ENCODE measurements at places on chromosomes 7 and 10.
A peak's percentile ranks its signal among the peaks of the same experiment; 100 is the strongest.

DNA sequence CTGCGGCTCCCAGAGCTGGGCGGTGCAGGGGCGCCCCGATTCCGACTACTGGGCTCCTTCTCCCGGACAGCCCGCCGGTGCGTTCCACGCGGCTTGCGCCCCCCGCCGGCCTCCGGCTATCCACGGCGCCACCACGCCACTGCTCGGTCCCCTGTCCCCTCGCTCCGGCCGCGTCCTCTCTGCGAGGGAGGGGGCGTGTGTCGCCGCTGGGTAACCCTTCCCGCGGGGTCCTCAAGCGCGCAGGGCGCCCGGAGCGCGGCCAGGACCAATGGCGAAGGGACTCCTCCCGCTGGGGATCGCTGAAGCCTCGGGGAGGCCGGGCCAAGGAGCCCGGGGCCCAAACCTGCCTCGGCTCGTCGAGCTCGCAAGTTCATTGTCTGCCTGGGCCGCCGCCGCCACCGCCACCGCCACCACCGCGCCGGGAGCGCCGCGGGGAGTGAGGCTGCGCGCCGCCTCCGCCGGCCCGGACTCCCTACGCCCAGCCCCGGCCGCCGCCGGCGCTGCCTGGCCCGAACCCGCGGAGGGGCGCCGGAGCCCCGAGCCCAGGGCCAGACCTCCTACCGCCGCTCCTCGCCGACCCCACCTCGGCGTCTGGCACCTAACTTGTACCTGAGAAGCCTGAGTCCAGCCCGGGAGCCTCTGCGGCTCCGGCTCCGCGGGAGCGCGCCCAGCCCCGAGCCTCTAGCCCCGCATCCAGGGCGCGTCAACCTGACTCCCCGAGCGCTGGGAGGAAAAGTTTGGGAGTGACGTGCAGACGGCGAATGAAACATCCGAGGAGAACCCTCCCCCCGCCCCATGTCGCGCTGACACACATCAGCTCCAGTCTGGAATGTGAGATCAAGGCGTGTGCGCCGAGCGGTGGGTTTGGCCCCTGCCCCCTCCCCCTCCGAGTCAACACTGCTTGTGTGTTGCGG is at the start of gene CHST15:
Gene CHST15, minus strand, starts transcription at position 739 of the 914 bp plus-strand sequence. CDS start 47,386 bp downstream, outside the sequence.
- DNase-seq: no peak

- no peak for DNase-seq
These were observed 1.7 kb upstream of the STK32C start for GRCh38 chr10:132309471-132309865.

GRCh38 chr7:1800902-1801301 is 130.8 kb downstream of the ELFN1 start:
- no peak for DNase-seq

- DNase-seq: no peak
These were observed 54.4 kb upstream of the FAM133B start for GRCh38 chr7:92644406-92645113.

GRCh38 chr10:29540016-29540415 is 94.8 kb downstream of the SVIL start:
- DNase-seq: no peak

- DNase-seq: no peak
These were observed 66.4 kb upstream of the IFRD1 start for GRCh38 chr7:112383671-112384417.

DNA sequence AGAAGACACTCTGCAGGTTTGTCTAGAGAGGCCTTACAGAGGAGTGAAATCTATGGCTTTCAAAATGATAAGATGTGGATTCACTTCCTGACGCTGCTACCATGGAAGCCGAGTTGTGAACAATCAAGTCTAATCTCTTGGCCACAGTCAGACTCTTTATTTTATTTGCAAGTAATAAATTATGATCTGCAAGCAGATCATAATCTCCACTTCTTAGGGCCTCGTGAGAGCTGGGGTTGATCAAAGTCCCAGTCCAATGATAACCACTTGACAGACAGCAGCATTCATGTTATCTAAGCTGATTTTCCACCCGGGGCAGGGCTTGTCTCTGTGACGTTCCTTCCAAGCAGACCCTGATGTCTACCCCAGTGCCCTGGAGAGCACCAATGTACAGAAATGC is 776.4 kb upstream of the AUTS2 start:
- no peak for DNase-seq

- DNase-seq: no peak
These were observed 188.9 kb downstream of the SKIDA1 start for GRCh38 chr10:21336476-21337170.

DNA sequence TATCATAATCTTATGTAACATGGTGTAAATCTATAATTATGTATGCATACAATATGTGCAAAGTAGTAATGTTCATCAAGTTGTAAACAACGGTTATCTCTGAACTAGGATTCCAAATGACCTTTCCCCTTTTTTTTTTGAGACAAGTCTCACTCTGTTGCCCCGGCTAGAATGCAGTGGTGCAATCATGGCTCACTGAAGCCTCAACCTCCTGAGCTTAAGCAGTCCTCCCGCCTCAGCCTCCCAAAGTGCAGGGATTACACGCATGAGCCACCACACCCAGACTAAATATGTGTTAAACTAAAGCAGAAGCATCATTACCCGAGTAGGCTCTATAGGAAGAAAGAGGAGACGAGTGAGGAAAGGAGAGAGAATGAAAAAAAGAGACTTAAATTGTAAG is 7.8 kb upstream of the KMT2C start:
- no peak for DNase-seq

GRCh38 chr10:28677888-28678686 is 766 bp downstream of the BAMBI start:
- no peak for DNase-seq

DNA sequence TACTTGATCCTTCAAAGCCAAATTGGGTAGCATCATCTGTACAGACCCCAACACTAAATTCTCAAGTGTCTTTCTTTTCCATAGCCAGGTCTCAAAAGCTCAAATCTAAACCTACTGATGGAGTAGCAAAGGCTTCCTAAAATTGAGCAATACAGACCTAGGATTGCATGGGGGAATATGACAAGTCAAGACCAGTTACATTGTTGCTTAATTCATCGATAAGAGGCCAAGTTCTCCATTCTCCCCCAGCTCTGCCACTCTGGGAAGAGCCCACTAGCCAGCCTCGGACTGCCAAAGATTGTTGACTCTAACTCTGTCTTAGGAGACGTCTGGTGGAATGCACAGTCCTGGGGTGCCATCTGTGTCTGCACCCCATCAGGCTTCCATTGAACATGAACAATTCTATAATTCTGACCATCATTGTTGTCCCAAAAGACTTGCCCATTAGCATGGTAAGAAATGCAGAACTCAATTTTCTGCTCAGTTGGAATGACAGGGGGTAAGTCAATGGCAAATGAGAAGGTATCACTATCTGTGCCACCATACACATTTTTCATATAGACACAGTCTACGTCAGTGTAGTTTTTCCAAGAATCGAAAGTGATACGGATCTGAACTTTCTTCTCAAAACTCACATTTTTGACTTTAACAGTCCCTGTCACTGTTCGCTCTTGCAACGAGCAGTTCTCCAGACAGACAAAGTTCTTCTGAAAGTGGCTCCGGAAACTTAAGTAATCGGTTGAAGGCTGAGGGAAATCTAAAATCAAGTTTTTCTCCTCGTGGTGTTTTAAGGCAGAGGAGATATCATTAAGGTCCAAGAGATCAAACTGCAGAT is 2.9 kb downstream of the PPP1R3C start:
- no peak for DNase-seq

- peak; percentile 44 for DNase-seq
These were observed 56.7 kb downstream of the JCAD start for GRCh38 chr10:30002426-30003266.

GRCh38 chr7:37128327-37129034 is 320.2 kb downstream of the ELMO1 start:
- DNase-seq: no peak

DNA sequence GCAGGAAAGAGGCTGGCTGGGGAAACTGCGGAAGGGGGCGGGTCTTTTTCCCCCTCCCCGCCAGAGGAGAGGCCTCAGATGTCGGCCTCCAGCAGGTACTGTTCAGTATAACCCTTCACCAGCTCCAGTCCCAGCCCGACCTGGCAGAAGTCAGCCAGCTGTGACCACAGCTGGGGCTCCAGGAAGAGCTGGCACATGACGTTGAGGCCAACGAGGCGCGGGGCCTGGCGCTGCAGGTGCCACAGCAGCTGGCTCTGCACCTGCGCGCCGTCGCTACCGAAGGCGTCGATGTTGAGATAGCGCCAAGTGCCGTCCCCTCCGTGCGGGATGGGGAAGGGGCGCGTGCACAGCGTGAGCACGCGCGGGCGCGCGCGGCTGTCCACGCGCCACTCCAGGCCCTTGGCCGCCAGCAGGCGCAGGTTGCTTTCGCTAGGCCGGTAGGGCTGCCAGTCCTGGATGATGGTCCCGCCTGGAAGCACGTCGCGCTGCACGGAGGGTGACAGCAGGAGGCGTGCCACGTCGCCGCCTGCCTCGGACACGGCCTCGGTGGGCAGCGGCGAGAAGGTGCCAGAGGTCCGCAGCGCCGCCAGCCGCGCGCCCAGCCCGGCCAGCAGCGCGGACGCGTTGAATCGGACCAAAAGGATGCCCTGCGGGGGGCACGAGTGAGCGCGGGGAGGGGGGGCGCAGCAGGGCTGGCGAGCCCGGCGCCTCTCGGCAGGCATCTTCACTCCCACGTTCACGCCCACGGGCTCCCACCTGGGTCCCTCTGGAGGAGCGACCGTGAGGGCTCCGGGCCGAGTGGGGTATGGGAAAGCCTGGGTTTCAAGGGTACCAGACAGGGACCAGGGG is 6.9 kb upstream of the VGF start:
- DNase-seq: no peak

GRCh38 chr10:15897287-15897686 is 37.0 kb upstream of the MINDY3 start:
- no peak for DNase-seq

GRCh38 chr7:156735851-156736250 is 95.3 kb downstream of the RNF32 start:
- DNase-seq: no peak

DNA sequence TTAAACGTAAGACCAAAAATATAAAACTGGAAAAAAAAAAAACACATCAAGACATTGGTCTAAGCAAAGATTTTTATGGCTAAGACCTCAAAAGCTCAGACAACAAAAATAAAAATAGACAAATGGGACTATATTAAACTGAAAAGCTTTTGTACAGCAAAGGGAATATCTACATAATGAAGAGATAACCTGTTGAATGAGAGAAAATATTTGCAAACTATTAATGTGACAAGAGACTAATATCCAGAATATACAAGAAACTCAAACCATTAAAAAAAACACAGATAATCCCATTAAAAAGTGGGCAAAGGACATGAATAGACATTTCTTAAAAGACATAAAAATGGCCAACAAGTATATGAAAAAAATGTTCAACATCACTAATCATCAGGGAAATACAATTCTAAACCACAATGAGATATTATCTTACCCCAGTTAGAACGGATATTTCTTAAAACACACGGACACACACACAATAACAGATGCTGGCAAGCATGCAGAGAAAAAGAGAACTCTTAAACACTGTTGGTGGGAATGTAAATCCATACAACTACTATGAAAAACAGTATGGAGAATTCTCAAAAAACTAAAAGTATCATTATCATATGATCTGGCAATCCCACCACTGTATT is 28.8 kb downstream of the CNOT4 start:
- no peak for DNase-seq

GRCh38 chr7:158731761-158732160 is 27.2 kb upstream of the NCAPG2 start:
- DNase-seq: no peak

GRCh38 chr10:122190176-122190943 is 80.7 kb upstream of the BTBD16 start:
- no peak for DNase-seq

GRCh38 chr10:122419016-122419415 is 35.4 kb upstream of the ARMS2 start:
- DNase-seq: no peak

DNA sequence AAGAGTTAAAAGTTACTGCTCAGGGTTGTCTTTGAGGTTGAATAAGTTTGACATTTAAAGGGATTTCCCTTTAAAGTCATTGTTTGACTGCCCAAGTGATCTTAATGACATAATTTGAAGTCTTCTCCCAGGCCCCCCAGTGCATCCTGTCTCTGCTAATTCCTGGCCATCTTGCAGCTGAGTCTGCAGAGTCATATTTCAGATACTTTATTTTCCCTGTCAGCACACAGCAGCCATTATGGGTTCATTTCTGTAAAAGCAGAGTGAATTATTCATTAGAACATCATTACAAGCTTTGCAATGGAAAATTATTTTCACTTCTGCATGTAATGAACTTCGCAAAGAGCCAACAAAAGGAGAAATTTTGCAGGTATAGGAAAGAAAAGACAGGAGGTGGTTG is 536.6 kb downstream of the GALNT17 start:
- DNase-seq: no peak

- no peak for DNase-seq
These were observed 22.4 kb upstream of the FGL2 start for GRCh38 chr7:77222065-77222464.

GRCh38 chr10:123945325-123945920 is 53.8 kb upstream of the CPXM2 start:
- DNase-seq: no peak

DNA sequence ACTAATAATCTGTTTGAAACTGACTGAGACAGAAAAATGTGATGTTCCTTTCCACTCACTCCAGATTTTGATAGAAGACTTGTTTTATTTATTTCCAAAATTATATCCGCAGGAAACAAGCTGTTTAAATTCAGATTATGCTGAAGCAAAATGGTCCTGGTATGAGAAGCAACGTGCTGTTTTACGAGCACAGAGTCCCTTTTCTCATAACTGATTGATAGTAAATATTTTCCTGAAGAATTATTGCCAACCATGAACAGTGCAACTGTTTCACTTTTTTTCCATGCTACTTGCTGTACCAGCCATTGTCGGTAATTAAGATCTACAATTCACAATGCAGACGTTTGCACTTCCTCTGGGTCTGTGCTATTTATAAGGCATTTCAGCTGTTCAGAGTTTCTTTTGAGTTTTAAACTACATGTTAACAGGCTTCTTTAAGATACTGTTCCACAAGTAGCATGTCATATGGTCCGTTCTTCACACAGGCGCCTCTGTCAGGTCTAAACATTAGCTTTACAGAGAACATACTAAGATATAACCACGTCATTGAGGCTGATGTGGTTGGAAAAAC is 103.8 kb downstream of the POLL start:
- no peak for DNase-seq

Measured in activated T-cell treated with anti-CD3 and anti-CD28 coated beads for 1 hour (primary cell).